ENCODE measurements at places on chromosomes 16 and 17. TPM values are rescaled to one million over a fixed set of nuclear protein-coding genes. Genes with fewer than 3 reads are reported as not detected.

PIRT gene
- not detected for total RNA-seq

RND2 gene
- total RNA-seq, result not detected

SPNS3 gene
- 24.7 TPM for total RNA-seq

GJD3 gene
- total RNA-seq, result not detected

CCL16 gene
- total RNA-seq, result not detected

- peak; percentile 46 for DNase-seq
These were observed 200.8 kb downstream of the PRKCB start for GRCh38 chr16:24036614-24037013.

GRCh38 chr17:67198131-67198530 lies 46.9 kb downstream of the HELZ start:
- no peak for DNase-seq

DNA sequence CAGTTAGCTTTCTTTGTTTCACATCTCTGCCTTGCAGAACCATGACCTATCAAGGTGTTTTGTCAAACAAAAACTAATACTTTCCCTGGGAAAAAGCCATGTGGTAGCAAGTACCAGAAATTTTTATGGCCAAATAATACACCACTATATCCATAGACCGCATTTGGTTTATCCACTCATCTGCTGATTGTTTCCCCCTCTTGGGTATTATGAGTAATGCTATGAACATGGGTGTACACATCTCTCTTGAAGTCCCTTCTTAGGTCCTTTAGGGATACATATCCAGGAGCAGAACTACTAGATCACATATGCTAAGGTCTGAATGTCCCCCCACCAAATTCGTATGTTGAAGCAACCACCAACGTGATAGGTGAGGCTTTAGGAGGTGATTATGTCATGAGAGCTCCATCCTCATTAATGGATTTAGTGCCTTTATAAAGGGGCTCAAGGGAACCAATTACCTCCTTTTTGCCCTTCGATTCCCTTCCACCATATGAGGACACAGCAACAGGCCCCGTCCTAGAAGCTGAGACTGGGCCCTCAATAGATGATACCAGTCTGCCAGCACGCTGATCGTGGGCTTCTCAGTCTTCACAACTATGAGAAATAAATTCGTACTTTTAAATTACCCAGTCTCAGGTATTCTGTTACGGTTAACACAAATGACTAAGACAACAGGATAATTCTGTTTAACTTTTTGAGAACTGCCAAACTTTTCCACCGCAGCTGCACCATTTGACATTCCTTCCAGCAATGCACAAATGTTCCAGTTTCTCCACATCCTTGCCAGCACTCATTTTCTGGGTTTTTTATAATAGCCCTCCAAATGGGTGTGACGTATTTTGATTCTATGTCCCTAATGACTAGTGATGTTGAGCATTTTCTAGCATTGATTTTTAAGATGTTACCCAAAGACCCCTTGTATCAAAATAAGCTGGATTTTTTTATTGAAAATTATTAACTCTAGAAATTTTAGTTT lies 30.0 kb downstream of the SIAH1 start:
- DNase-seq, result no peak

DNA sequence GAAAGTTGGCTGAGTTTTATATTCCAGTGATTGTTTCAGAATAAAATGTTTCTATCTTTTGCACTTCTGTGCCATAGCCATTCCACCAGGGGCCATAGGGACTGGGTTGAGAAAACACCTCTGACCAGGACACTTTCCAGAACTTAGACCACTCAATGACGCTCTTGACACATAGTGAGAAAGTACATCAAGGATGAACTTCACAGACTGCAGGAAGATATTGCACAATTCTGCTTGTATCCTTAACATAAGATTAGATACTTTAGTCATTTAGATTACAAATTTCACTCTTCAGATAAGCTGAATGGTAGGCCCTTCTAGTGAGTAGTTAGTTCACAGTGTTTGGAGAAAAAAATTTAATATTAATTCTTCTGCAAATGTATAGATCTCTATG lies 13.0 kb upstream of the MPHOSPH6 start:
- no peak for DNase-seq

GRCh38 chr16:19846436-19846835 lies 38.2 kb downstream of the GPRC5B start:
- no peak for DNase-seq

- DNase-seq, result no peak
These were observed 297.8 kb downstream of the MAF start for GRCh38 chr16:79302731-79303130.

- DNase-seq, result no peak
These were observed 63.1 kb downstream of the IKZF3 start for GRCh38 chr17:39801055-39801454.
